ENCODE measurements at places on chromosomes 11 and 22.

GRCh38 chr11:71342951-71343827 lies 90.8 kb upstream of the SHANK2 start:
- DNase-seq, result peak; percentile 8

DNA sequence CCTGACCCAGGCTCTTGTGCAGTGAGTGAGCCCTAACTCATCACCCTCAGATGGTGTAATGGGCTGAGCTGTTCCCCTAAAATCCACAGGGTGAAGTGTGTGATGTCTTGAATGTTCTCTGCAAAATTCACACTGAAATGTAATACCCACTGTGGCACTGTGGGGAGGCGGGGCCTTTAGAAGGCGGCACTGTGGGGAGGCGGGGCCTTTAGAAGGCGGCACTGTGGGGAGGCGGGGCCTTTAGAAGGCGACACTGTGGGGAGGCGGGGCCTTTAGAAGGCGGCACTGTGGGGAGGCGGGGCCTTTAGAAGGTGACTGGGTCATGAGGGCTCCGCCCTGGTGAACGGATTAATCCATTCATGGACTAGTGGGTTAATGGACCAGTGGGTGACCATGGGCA lies 33.0 kb downstream of the CHID1 start:
- DNase-seq, result no peak

DNA sequence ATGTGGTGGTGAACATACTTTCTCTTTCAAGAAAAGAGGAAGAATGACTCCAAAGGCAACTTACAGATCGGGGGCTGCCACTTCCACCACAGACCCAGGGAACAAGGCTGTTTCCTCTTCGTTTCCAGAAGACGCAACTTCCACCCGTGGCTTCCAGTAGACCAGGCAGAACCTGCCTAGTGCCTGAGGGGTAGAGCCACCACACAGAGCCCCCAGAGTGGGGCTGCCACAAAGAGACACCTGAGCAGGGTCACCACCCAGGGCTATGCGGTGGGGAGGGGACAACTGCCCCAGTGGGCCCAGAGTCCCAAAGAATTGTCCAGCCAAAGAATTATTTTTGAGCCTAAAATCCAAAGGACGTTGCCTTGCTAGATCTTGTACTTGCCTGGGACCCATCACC lies 16.7 kb upstream of the PHF21B start:
- DNase-seq, result no peak

GRCh38 chr11:123760894-123761293 lies 6.6 kb upstream of the OR6X1 start:
- DNase-seq, result no peak

DNA sequence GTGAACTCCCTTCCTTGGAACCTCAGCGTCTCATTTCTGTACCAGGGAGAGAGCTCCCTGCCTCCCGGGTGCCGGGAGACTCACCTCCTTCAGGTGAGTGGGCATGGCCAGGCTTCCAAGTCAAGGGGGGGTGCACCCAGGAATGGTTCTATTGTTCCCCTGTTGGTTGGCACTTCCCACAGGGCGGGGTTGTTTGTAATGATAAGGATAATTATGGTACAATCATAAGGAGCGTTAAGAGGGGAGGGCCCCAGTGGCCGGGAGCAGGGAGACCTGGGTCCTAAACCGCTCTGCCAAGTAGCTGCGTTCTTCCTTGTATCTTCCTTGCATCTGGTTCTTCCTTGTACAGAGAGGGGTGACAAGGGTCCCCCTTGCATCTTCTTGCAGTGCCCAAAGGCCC lies 79.1 kb downstream of the LRRC32 start:
- no peak for DNase-seq

GRCh38 chr22:19719050-19719482 lies 4.3 kb upstream of the GP1BB start:
- DNase-seq, result peak; percentile 39

DNA sequence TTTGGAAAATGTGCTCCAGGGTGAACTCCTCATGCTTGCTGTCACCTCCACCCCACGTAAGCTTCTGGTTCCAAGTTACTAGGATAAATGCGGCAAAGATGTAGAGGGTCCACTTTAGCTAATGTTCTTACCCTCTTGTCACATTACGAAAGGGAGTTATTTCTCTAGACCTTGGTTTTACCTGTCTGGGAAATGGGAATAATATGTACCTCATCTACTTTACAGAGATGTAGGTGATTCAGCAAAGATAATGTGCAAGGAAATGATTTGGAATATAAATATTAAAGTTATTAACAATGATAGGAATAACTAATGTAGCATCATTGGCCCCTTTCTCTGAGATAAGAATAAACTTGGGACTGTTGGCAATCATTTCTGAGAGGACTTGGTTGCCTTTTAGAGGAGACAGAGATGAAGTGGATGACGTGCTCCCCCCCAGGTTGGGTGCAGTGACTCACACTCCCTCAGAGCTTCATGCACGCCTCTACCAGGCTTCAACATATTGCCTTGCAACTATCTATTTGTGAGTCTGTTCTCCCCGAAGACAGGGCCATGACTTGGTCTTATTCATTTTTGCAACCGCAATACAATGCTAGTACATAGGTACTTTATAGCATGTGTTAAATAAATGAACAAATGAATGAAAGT lies 97.1 kb downstream of the ME3 start:
- DNase-seq, result no peak

DNA sequence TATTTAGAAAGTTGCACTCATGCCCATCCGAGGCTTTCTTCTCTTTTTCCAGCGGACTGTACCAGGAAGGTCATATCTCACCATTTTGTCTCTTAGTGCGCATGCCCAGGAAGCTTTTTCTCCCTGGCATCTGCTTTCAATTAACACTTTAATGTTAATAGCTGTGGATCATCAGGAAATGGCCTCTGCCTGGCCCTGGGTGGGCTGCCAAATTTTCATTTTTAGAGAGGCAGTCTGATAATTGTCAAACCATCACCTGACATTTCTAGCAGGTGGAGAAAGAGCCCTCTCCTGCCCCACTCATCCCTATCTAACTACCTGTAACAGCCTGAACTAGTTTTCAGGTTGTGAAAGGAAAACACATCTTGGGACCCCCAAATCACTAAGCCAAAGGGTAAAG lies 257.4 kb upstream of the LRRC4C start:
- no peak for DNase-seq

GRCh38 chr22:31278151-31278621 lies 14.1 kb downstream of the PIK3IP1 start:
- no peak for DNase-seq

DNA sequence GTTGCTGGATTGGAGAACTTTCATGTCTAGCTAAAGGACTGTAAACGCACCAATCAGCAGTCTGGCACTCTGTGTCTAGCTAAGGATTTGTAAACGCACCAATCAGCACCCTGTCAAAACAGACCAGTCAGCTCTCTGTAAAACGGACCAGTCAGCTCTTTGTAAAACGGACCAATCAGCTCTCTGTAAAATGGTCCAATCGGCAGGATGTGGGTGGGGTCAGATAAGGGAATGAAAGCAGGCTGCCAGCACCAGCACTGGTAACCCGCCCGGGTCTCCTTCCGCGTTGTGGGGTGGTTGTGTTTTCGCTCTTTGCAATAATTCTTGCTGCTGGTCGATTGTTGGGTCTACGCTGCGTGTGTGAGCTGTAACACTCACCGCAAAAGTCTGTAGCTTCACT lies 11.3 kb downstream of the MYO18B start:
- no peak for DNase-seq

DNA sequence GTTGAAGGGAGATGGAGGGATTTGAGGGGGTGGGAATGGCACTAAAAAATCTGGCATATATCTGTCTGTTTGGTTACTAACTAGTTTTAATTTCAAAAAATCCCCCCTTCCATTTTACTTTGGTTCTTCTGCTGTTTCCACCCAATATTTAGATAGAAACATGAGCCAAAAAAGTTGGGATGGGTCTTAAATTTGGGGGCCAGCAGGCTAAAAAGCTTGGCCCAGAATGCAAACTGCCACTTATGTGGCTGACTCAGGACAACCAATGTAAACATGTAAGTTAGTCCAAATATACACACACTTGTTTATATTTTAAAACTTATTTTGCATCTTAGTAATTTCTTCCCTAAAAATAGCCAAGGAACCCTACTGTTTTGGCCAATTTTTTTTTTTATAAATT lies 35.7 kb downstream of the LGR4 start:
- DNase-seq, result no peak

- DNase-seq, result no peak
Measured at GRCh38 chr11:95419915-95420314, 188.9 kb upstream of the SESN3 start.

- DNase-seq, result no peak
Measured at GRCh38 chr11:495537-495931, 11.5 kb downstream of the RNH1 start.

GRCh38 chr22:17639247-17639741 lies 737 bp downstream of the BCL2L13 start:
- DNase-seq, result no peak

DNA sequence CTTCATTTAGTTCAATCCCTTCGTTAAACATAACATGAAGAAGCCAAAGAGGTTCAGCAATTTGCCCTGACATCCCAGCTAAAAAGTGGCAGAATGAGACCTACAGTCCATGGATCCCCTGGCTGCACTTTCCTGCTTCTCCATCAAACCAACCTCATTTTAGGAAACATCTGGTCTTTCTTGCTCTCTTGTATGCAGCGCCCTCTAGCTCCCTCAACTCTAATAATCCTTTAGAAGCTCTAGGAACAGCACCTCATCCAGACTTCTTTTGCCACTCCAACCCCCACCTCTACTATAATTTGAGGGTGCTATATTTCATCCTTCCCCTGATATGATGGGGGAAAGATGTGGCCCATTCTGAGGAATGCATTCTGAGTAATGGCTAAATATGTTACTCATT lies 7.4 kb downstream of the CNTF start:
- DNase-seq, result no peak

GRCh38 chr11:16799890-16800289 lies 61.4 kb downstream of the C11orf58 start:
- DNase-seq, result no peak

- no peak for DNase-seq
Measured at GRCh38 chr11:14585438-14585837, 58.2 kb upstream of the PDE3B start.

- no peak for DNase-seq
Measured at GRCh38 chr11:8263109-8263768, 439 bp downstream of the LMO1 start.

- DNase-seq, result no peak
Measured at GRCh38 chr11:21430537-21430936, 761.2 kb downstream of the NELL1 start.

DNA sequence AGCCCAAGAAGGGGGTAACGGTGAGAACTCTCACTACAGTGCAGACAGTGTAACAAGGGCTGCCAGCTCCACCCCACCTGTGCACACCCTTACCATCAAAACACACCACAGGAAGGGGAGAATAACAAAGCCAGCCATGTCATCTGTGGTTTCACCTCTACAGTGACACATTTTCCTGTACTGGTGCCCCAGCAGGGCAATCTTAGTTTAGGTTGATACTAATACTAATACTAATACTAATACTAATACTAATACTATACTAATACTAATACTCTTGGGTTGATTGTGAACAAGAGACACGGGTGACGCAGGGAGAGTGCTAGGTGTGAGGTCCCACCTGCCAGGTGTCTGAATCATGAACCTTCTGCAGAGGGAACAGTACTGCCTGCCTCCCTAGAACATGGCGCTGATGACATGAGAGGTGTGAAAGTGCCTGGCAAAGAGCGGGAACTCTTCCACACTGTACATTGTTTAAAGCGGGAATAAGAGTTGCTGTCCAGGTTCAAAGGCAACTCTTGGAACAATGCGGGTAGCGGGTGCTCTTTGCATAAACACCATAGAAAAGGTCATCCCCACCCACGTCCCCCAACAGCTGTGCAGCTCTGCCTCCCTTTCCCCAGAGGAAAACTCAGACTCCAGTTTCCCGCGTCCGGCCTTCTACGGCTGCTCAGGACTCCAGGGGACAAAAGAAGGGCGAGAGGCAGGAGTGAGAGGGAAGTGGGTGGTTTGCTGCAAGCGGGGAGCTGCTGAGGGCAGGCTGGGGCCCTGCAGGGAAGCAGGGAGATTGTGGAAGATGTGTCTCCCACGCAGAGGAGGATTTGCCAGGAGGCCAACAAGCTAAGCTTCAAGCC lies 25.0 kb upstream of the TMPRSS4 start:
- DNase-seq, result peak; percentile 51

GRCh38 chr11:33622186-33622585 lies 78.4 kb downstream of the C11orf91 start:
- no peak for DNase-seq

DNA sequence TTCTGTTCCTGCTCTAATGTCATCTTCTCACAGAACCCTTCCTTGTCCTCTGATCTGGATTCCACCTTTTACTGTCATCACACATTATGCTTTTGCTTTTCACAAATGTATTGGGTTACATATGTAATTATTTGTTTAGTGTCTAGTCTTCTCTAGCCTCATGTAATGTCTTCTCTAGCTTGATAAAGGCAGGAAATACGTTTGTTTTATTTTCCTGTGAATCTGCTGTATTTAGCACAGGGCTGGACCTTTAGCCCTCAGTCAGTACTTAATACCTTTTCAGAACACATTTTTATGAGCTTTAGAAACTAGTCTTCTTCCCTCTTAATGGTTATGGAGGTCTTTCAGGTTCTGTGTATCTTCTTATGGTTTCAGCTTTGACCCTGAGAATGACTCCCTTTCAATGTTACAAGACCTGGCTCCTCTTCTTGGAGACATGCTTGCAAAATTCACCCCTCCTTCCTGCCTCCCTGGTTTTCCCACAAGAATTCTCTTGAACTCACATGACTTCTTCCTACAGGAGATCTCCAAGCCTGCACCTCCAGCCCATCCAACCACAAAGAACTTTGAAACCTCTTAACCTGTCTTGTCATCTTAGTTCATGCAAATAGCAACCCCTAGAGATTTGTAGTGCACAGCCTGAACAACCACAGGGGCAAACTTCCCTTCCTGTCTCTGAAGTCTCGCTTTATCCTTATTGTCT lies 132.7 kb upstream of the DDI1 start:
- DNase-seq, result no peak
